Activated naive CD8-positive, alpha-beta T cell treated with anti-CD3 and anti-CD28 coated beads for 36 hours (primary cell): ENCODE measurements at places on chromosomes 2 and 18. TPM values are rescaled to one million over a fixed set of nuclear protein-coding genes. Genes with fewer than 3 reads are reported as not detected.

DNA sequence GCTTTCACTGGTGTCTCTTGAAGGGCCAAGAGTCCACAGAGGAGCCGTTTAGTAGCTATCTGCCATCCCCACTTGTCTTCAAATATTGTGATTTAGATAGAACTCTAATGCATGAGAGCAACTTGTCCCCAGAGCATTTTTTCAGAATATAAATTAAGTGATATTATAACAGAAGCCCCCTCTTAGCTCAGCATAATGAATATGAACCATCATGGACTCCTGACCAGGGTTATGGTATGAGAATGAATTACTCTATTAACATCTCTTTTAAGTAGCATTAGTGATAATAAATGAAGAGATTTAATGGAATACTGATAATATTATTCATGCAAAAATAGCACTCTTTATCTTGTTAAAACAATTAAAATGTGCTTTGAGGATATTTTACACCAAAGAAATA lies 709.6 kb downstream of the GALR1 start:
- H3K4me3 ChIP-seq = no peak overlapping the region
- DNase-seq = no peak
- H3K27me3 ChIP-seq = peaks cover 3% of the 10 kb centered on the region

DNA sequence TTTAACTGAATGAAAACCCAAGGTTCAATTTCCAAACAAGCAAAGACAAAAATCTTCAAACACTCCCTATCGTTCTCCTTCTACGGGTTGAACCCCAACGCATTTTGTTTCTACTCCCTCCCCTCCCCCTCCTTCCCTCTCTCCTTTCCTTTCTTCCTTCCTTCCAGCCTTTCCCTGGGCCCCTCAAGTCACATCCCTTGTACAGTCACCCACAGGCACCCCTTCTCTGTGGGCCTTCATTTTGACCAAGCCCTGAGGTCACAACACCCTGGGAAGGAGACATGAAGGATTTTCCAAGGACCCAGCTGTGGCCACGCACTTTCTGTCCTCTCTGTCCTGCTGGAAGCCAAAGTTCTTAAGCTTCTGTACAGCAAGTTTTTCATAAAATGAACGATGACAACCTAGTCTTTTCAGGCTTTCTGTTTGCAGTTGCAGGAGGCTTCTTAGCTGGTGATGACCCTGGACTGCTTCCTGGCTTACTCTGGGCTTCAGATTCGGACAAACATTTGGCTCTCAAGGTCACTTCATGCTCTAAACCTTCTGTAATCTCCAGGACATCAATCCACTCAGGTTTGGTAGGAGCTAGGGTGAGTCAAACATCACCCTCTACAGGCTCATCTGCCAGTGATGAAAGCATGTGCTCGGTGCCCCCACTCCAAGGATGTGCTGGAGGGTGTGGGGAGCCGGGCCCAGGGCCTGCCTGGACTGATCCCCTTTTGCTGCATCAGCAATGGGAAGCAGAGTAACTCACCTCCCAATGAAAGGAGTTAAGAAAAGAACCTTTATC lies 25.5 kb downstream of the TMEM247 start:
- DNase-seq = no peak
- H3K4me1 ChIP-seq = peaks cover 6% of the 10 kb centered on the region
- H3K4me3 ChIP-seq = no peak overlapping the region
- H3K27me3 ChIP-seq = peaks cover 4% of the 10 kb centered on the region
- H3K27ac ChIP-seq = no peak overlapping the region

Gene ACADL
- total RNA-seq = not detected

DNA sequence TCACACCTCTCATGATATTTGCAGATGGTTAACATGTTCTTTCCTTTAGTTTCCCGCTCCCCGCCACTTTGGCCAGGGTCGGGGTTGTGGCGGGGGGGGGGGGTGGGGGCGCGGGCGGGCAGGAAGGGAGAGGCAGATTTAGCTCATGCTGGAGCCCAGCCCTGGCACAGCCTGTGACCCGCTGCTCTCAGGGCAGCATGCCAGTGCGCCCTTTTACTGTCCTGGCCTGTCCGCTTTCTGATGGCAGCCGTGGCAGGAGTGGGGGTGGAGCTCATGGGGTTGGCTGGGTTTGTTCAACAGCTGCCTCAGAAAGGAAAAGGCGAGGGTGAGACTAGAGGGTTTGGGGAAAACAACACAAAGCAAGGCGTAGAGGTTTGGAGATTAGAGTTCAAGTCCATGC lies 56.1 kb downstream of the TNP1 start:
- DNase-seq = no peak
- H3K27ac ChIP-seq = no peak overlapping the region
- no peaks in the 10 kb centered on the region for H3K27me3 ChIP-seq

- no peaks in the 10 kb centered on the region for H3K36me3 ChIP-seq
- no peak overlapping the region for H3K27ac ChIP-seq
- DNase-seq = no peak
- no peak overlapping the region for H3K4me3 ChIP-seq
These were observed 240.2 kb upstream of the SLC14A2 start for GRCh38 chr18:45374878-45375630.

GRCh38 chr2:651951-652373 lies 25.2 kb downstream of the TMEM18 start:
- DNase-seq = no peak
- no peaks in the 10 kb centered on the region for H3K27me3 ChIP-seq
- H3K4me3 ChIP-seq = no peak overlapping the region
- no peaks in the 10 kb centered on the region for H3K36me3 ChIP-seq

- H3K4me1 ChIP-seq = peaks cover 11% of the 10 kb centered on the region
- H3K36me3 ChIP-seq = no peaks in the 10 kb centered on the region
- no peak for DNase-seq
- H3K27me3 ChIP-seq = peaks cover 20% of the 10 kb centered on the region
These were observed 389.5 kb upstream of the TNP1 start for GRCh38 chr2:217249121-217250012.

Gene SPAST
- total RNA-seq = 17.9 TPM

DNA sequence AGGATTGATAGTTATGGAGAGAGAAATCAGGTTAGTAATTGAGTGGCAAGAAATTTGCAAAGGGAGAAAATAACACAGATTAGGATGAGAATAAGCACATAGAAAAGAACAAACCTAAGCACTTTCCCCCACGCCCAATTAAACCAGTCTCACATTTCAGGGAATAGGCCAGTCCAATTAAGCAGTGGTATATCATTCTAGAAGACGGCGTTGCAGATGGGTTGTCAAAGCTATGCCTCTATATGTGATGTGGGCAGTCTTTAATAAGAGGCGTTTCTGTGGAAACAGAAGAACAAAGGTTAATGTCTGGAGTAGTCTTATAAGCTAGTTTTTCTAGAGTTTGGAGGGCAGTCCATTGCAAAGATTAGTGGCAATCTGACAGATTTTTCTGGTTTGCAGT lies 61.6 kb downstream of the B3GNT2 start:
- peaks cover 3% of the 10 kb centered on the region for H3K4me1 ChIP-seq
- DNase-seq = no peak
- H3K36me3 ChIP-seq = no peaks in the 10 kb centered on the region
- H3K27ac ChIP-seq = no peak overlapping the region
